NCI-H1417 treated with DMSO at 0.1 percent for 48 hours (cell line): ENCODE measurements at places on chromosomes 16 and 17.

GRCh38 chr16:25941800-25942499, 250.2 kb downstream of the HS3ST4 start:
- DNase-seq, result no peak

GRCh38 chr17:41537990-41538389, 9.9 kb upstream of the KRT19 start:
- DNase-seq, result no peak

DNA sequence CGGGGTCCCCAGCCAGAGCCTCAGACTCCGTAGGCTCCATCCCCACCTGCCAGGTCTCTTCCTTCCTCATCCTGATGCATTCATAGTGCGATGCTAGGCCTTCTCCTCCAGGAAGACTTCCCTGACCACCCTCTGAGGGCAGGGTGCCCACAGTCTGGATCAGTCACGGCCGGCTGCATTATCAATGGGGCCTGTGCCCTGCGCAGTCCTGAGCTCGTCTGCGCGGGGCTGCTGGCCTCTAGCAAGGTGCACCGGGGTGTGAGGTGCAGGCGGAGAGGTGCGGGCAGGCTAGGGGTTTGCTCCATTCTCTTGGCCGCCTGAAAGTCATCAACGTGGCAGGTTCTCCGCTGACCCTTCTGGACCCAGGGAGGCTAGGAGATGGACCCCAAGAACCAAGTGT, 56.9 kb upstream of the ACSF3 start:
- DNase-seq, result no peak

- DNase-seq, result no peak
These were observed 52.1 kb upstream of the GCSH start for GRCh38 chr16:81148277-81148676.

- DNase-seq, result no peak
These were observed 3.2 kb upstream of the WDR24 start for GRCh38 chr16:693364-693763.

- no peak for DNase-seq
These were observed 3.6 kb upstream of the WDR81 start for GRCh38 chr17:1720856-1721386.

GRCh38 chr17:35729405-35729833, 2.0 kb upstream of the RASL10B start:
- no peak for DNase-seq

- no peak for DNase-seq
These were observed 90.6 kb downstream of the NXN start for GRCh38 chr17:888998-889441.

GRCh38 chr17:41962768-41963434, 3.7 kb upstream of the CNP start:
- no peak for DNase-seq

- DNase-seq, result no peak
These were observed 18.4 kb upstream of the OSGIN1 start for GRCh38 chr16:83934684-83934977.

DNA sequence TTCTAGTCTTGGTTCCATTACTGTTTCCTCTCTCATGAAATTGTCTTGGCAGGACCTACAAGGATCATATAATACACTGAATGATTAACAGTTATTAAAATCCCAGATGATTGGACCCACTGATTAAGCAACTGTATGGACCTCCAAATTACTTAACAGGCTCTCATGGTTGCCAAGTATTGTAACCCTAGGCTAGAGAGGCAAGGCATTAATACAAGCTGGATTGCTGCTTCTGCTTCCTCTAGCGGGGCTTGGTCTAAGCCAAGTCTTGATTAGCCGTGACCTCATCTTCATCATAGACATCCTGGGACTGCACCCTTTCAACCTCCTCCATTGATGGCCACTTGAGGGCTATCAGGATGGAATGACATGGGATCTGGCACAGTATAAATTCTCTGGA, 46.9 kb downstream of the SYCE1L start:
- no peak for DNase-seq

- no peak for DNase-seq
These were observed 10.4 kb downstream of the CDIPT start for GRCh38 chr16:29852654-29853053.

DNA sequence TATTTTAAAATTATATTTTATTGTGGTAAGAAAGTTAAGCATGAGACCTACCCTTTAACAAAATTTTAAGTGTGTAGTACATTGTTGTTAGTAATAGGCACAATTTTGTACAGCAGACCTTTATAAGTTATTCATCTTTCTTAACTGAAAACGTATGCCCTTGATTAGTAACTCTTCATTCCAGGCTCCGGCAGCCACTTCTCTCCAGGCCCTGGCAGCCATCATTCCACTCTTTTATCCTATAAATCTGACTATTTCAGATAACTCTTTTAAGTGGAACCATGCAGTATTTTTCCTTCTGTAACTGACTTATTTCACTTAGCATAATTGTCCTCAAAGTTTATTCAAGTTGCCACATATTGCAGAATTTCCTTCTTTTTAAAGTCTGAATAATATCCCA, 348.2 kb downstream of the CDH11 start:
- DNase-seq, result no peak

GRCh38 chr17:74089869-74090464, 113.5 kb upstream of the RPL38 start:
- DNase-seq, result no peak

- no peak for DNase-seq
These were observed at the start of gene SLC13A2 for GRCh38 chr17:28473542-28473941. SLC13A2 (plus strand) TSS chr17:28473644; CDS start chr17:28473713, 69 bp downstream.

DNA sequence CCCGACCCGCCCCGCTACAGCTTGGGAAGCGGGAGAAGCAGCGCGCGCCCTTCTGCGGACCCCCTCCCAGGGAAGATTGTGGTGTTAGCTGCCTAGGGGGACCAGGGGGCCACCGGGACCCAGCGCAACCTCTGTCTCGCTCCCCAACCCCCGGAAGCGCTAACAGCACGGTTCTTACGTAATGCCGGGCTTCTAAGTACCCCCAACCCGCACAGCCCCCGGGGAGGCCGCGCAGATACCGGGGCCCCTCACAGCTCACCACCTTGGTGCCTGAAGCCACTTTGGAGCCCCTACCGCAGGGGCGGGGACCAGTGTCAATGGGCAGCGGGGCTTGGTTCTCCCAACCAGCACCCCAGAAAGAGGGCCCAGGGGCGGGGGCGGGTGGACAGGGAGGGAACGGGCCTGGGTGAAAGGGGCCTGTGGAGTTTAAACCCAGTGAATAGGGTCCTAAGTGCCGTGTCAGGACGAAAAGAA, 348 bp downstream of the MPP2 start:
- DNase-seq, result no peak
